GOT3 (cell line): ENCODE measurements at places on chromosomes 11 and 22.

GRCh38 chr11:2581931-2582350 is 117.9 kb downstream of the KCNQ1OT1 start:
- DNase-seq, result no peak

DNA sequence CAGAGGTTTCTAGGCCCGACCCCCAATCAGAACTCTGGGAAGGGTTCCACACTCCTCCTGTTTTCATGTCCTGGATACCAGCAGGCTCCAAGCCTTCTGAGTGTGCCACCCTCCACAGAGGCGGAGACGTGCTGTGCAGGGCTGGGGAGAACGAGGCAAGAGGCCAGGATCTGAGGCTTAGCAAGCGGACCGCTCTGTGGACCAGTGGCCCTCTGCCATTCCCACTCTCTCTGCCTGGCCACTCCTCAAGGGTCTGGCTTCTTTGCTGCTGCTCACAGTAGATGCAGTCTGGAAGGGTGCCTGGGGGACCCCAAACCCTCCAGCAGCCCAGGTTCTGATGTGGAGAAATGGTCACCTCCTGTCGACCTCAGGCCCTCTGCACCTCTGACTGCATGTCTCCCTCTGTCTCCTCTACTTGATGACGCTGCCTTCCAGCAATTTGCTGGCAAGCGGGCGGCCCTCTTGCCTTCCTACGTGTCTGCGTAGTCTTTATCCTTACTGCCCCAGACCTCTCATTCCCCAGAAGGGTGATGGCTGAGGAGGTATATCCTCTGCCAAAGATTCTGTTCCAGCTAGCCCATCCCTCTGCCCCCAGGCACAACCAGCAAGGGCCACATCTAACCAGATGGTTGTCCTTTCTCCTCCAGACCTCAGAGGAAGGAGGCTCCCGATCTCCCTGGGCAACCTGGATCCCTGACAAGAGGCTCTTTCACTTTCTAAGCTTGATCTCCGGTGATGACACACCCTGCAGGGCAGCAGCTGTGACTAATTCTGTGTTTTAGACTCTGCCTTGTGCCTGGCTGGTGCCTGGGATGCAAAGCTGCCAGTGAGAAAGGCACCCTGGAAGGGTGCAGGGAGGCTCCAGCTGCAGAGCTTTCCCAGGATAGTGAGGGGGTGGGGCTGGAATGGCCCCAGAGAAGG is 87.3 kb downstream of the NAT10 start:
- peak; percentile 43 for DNase-seq

GRCh38 chr11:57905439-57905838 is 118.2 kb upstream of the OR9Q1 start:
- no peak for DNase-seq

- DNase-seq, result no peak
Observed at GRCh38 chr22:21758091-21758864, 22.7 kb upstream of the YPEL1 start.

GRCh38 chr11:117678658-117679406 is 118.2 kb downstream of the DSCAML1 start:
- no peak for DNase-seq

DNA sequence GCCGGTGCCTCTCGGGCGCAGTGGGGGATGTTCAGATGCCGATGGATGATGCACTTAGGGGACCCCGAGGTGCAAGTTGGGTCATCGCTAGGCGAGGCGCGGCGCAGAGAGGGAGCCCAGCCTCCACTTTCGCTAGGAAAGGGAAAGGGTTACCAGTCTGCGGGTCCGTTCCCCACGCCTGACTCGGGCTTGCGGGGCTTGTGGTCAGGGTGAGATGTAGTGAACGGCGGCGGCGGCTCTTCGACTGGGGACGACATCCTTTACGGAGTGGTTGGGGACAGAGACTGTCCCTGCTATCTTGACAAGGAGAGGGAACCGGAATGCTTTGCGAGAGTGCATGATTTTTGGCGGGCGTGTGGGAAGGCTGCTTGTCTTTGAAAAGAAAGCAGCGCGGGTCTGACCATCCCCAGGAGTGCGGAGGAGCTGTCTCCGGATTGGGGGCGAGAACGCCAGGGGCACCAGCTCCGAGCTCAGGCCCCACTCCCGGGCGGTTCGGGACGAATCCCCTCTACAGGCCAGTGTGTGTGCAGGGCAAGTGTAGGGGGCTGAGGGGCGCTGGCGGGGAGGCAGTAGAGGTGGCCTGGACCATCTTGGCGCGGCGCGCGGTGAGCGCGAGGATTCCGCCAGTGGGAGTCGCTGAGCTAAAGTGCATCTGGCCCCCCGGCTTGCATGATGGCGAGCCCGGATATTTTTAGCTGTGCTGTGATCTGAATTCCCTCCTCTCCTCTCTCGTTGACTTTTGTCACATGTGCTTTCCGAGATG is 1.1 kb downstream of the FAT3 start:
- no peak for DNase-seq

- DNase-seq, result no peak
Observed at GRCh38 chr11:40294741-40295140, 1164.7 kb downstream of the LRRC4C start.

DNA sequence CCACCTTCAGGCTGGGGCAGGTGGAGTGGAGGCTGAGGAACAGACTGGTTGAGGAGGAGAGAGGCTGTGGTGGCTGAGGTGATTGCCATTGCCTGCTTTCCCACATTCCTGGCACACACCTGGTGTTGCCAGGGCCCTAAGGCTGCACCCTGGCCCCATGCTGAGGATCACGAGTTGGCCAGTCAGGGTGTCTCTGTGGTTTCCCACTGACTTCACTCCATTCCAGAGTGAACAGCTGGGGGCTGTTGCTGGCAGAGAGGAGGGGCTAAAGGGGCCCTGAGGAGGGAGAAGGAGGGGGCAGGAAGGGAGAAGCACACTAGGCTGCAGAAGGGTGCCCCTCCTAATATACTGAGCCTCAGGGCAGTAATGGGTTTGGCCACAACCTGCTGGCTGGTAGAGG is 1.8 kb downstream of the TMEM86A start:
- DNase-seq, result no peak

DNA sequence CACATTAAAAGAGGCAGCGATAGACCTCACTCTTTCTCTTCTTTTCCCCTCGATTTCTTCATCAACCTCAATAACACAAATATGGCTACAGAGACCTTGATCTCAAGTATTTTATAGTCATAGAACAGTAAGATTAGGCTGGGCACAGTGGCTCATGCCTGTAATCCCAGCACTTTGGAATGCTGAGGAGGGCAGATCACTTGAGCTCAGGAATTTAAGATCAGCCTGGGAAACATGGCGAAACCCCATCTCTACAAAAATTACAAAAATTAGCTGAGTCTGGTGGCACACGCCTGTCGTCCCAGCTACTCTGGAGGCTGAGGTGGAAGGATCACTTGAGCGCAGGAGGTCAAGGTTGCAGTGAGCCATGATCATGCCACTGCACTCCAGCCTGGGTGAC is 14.6 kb downstream of the SLN start:
- no peak for DNase-seq

- DNase-seq, result no peak
Observed at GRCh38 chr22:37501610-37502341, 15.6 kb upstream of the MFNG start.

GRCh38 chr11:67031791-67032561 is 9.0 kb downstream of the SYT12 start:
- DNase-seq, result no peak

DNA sequence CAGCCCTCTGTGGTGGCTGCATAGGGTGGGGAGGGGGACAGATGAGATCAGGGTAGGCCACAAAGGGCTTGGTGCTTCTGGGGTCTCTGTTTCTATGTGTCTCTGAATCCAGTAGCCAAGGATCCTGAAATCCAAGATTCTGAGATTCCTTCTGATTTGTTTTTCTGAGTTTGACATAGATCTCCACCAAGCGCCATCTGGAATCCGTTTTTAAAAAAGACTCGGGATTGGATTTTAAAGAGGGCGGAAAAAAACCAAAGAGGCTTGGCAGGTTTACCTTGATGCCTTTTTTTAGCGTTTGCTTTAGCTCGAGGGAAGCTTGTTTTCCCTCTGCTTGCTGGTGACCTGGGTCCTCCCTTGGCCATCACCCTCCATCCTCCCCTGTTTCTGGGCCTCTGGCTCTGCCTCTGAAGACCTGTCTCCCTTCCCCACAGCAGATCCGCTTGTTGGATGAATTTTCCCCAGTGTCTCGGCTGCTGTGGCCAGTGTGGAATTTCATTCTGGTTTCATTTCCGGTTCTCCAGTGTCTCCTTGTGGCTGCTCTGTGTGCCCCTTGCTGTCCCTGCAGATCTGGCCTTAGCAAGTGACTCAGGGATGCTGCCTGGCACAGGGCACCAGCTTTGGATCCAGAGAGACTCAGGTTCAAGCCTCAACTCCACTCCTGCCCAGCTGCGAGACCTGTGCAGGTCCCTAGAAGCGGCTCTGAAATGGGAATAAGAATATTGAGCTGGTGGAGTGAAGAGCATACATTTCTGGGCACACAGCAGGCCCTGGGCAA is 15.1 kb downstream of the SYNGR1 start:
- DNase-seq, result no peak

DNA sequence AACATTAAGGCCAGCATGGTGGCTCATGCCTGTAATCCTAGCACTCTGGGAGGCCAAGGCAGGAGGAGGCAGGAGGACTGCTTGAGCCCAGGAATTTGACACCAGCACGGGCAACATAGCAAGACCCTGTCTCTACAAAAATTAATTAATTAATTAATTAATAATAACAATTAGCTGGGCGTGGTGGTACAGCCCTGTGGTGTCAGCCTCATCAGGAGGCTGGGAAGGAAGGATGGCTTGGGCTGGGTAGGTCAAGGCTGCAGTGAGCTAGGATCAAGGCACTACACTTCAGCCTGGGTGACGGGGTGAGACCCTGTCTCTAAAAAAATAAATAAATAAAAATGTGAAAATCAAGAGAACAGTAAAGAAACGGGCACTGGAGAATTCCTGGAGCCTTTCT is 1.4 kb downstream of the ARFGAP3 start:
- no peak for DNase-seq

- DNase-seq, result no peak
Observed at GRCh38 chr11:117466966-117467365, 139.3 kb downstream of the CEP164 start.

DNA sequence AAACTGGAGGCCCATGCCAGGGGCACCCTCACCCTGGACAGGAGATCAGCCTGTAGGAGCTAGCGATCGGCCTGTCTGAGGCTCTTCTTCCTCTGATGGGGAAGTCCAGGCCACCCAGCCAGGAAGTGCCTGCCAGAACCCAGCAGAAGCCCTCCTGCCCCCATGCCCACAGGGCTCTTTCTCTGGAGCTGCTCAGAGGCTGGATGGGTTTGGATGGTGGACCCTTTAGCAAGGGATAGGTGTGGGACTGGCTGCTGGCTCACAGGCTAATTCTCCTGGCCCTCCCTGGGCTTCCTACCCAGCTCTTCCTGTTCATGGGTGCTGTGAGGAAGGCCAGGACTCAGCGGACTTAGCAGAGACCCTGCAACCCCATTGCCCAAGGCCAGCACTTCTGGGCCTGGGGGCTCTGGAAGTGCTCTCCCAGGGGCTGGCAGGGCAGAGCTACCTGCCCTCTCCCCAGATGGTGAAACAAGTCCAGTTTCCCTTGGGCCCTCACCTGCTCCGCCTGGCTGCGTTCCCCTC is 7.6 kb downstream of the FXYD2 start:
- DNase-seq, result no peak

- no peak for DNase-seq
Observed at GRCh38 chr11:45391168-45391850, 105.2 kb upstream of the SYT13 start.

GRCh38 chr22:37560608-37561211 is 430 bp downstream of the CDC42EP1 start:
- DNase-seq, result no peak

- DNase-seq, result no peak
Observed at GRCh38 chr22:44561139-44561840, 63.3 kb upstream of the RTL6 start.

DNA sequence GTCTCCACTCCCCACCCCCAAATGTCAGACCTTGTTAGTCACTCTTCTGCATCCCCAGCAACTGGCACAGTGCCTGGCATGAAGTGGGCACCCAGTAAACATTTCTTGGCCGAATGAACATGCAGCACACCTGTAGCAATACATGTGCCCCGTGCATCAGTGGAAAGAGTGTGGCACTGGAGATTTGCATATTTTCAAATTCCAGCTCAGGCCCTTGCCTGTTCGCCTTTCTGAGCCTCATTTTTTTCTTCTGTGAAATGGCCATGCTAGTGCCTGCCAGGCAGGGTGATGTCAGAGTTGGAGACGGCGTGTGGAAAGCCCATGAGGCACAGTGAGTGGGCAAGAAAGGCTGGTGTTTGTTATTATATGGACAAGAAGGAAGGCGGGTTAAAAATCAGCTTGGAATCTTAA is 38.7 kb downstream of the CD82 start:
- no peak for DNase-seq

DNA sequence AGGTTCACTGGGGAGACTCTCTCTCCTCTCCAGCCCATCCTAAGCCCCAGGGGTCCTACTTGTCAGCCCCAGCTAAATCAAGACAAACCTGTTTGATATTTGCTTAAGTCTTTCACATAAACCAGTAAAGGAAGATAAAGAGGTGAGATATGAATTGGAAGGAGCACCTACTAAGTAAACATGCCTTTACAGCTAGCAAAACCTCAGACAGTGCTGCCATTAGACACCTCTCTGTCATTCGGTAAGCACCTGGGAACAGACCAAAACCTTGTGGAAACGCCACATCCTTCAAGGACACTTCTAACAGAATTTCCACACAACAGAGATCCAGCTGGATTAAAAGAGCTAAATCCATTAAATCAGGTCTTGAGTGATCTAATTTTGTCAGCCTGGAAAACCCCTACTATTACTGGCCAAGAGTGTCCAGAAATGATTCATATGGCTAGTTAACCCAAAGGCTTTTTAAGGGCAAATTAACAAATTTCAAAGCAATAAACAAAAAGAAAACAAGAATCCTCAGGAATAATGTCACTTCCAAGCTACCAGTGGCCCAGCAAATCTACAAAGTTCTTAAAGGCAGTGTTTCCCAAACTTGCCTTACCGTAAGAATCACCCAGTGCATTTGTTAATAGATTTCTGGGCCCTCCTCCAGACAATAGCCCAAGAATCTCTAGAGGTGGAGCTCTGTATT is 2.4 kb downstream of the VPS37C start:
- no peak for DNase-seq

GRCh38 chr11:129278586-129279319 is 86.6 kb upstream of the ARHGAP32 start:
- DNase-seq, result no peak

DNA sequence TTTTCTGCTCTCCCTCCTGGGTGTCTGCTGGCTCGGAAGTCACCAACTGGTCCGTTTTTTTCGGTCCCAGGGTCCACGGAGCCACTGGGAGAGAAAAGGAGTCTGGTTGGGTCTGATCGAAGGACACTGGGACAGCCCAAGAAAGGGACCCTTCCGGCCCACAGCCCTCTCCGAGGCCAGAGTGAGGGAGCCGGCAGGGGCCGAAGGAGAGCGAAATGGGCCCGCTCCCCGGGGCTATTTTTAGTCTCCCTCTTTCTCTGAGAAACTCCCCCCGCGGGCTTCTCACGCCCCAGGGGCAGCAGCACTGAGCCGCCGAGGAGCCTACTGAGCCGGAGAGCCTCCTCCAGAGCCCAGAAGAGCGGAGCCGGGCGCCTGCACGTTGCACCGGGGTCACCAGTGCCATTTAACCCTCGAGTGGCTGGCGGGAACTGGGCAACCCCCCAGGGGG is 1.9 kb downstream of the ESAM start:
- no peak for DNase-seq
